ENCODE measurements at places on chromosomes 2 and 18.

DNA sequence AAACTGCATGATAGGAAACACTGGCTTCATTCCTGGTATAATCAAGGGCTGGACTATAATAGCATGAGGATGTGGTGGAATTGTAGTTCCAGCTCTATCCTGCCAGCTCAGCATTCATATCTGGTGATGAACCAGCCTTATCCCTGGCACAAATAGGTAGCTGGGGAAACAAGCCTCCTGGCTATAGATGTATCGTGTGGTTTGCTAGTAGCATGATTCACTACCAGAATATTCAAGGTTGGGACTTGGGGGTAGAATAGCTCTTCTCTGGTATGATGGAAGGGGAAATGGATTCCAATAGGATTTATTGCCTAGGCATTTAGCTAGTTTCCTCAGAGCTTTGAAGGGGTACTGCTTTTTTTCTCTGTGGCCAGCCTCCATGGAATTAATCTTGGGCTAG lies 532.8 kb downstream of the FBXO15 start:
- peak; percentile 98 for DNase-seq

GRCh38 chr2:119071476-119071875 lies 87.1 kb downstream of the C1QL2 start:
- no peak for DNase-seq

DNA sequence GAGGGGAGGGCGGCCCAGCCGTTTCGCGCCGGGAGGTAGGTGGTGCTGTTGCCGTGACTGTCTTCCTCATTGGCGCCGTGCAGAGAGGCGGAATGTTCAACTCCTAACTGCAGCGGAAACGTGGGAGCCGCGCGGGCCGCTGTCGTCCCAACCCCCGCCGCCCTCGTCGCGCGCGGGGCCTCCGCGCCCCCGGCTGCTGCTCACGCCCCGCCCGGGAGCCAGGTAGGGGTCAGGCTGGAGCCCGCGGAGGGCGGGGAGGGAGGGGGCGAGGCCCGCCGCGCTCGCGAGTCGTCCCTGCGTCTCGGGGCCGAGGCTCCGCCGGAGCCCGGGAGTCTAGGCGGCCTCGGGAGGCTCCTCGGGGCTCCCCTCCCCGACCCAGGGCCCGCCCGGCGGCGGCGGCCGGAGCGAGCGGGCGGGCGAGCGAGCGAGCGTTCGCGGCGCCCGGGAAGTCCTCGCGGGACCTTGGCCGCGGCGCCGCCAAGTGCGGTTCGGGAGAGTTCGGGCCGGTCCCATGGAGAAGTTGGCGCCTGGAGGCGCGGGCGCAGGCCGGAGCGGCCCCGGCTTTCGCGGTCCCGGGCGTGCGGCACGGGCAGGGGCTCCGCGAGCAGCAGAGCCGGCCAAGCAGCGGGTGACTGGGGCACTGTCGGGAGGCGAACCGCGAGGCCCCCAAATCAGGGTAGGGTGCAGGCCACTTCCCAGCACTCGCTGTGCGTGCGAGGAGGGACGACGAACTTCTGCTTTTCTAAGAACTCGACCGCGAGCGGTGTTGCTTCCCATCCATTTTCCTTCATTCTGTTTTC lies at the start of gene MAP3K20:
Gene MAP3K20 (plus strand): TSS at position 66 of the 800 bp plus-strand sequence. CDS start 15,186 bp downstream, outside the sequence.
- DNase-seq, result no peak

GRCh38 chr2:23673830-23674679 lies 252.9 kb downstream of the ATAD2B start:
- peak; percentile 13 for DNase-seq

GRCh38 chr2:86199834-86200177 lies 549 bp downstream of the MRPL35 start:
- DNase-seq, result peak; percentile 13

- peak; percentile 3 for DNase-seq
Measured at GRCh38 chr18:64444819-64445218, 295.9 kb upstream of the LINC00305 start.

- no peak for DNase-seq
Measured at GRCh38 chr2:64786343-64787018, 132.8 kb upstream of the SERTAD2 start.

DNA sequence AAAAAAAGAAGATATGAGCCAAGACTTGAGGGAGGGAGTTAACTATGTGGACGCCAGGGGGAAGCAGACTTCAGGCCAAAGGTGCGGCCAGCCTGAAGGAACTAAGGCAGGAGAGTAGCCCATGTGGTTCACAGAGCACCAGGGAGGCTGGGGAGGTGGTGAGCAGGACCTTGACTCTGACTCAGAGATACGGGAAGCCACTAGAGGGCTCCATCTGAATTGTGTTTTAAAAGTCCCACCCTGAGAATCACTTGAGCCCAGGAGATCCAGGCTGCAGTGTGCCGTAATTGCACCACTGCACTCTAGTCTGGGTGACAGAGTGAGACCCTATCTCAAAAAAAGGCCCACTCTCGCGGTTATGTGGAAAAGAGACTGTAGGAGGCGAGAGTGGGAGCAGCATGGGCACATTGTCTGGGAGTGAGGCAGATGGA lies 12.3 kb downstream of the CEP192 start:
- peak; percentile 68 for DNase-seq

- DNase-seq, result no peak
Measured at GRCh38 chr2:156411835-156412234, 24.3 kb upstream of the GPD2 start.

DNA sequence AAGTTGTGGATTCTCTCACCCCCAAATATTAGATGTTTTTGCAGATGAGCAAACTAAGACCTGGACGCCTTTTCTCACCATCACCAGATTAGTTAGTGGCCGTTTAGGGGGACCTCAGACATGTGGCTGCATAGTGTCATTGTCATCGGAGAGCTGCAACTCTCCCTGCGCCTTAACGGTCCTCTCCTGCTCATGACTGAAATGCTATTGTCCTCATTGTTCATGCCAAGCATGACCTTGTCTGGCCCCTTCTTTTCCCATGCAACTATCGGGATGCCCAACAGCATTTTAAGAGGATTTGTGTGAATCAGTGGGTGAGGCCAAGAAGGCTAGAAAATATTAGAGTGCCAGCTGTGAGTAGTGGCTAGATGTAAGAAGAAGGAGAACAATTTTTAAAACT lies 174.2 kb downstream of the SOCS6 start:
- no peak for DNase-seq

DNA sequence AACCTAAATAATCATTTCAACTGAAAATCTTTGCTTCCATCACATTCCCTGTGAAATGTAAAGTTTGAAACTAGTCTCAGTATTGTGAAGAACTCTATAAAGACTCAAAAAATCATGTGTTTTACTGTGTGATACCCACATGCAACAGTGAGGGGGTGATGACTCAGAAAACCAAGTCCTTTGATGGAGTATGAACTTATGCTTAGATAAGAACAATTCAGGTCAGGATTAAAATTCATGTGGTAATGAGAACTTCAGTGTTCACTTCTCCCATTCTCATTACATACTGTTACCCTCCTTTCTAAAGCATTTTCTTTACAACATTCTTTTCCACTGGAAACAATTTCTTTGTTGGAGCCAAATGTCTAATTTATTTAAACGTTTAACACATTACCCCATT lies 360.2 kb downstream of the FSIP2 start:
- DNase-seq, result peak; percentile 57

DNA sequence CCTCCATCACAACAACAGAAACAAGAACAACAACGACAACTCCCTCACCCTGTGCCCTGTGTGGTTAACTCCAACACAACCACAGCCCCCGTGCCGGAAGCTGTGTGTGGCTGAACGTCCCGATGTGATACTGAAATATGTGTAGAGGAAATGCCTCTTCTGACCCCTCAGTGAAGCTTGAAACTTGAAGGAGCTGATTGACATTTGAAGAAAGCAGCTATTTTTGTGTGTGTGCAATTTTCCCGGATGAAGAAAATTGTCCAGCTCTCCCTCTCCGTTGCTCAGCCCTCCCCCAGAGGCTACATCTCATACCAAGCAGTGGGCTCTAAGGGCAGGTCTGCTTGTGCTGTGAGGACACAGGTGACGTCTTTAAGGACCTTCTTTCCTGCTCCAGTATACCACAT lies 173.8 kb downstream of the ICOS start:
- DNase-seq, result peak; percentile 10

- DNase-seq, result no peak
Measured at GRCh38 chr18:2916184-2916583, 69.4 kb downstream of the EMILIN2 start.

- DNase-seq, result peak; percentile 49
Measured at GRCh38 chr2:181814057-181814491, 77.5 kb upstream of the ITPRID2 start.

- DNase-seq, result no peak
Measured at GRCh38 chr2:184367211-184367610, 231.1 kb upstream of the ZNF804A start.
